Mammary epithelial cell (primary cell): ENCODE measurements at places on chromosomes 12 and 14. TPM values are rescaled to one million over a fixed set of nuclear protein-coding genes. Genes with fewer than 3 reads are reported as not detected.
A peak's percentile ranks its signal among the peaks of the same experiment; 100 is the strongest.

- DNase-seq = no peak
These were observed 384.7 kb downstream of the ALG10 start for GRCh38 chr12:34406996-34407300.

GRCh38 chr12:10737249-10737648 lies 14.1 kb upstream of the YBX3 start:
- no peak for DNase-seq

GRCh38 chr12:22321018-22321605 lies 13.4 kb downstream of the ST8SIA1 start:
- DNase-seq = no peak

GRCh38 chr14:21192447-21192822 lies 36.6 kb upstream of the OR5AU1 start:
- DNase-seq = no peak

DNA sequence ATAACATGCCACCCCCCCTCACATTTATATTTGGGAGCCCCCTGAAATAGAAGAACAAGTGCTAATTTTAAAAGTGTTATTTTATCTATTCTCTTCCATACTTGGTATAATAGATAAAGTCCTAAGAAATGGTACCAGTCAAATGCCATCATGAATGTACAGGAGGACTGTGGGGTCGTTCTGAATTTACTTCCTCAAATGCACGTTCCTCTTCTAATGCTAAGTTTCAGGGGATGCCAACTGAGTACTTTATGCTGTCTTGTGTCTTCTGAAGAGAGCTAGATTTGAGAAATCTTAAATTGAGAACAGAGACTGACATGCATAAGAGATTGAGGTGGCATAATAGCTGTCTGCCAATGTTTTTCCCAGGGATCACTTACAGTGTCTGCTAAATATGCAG lies 59.0 kb downstream of the CFAP54 start:
- DNase-seq = no peak

GRCh38 chr14:103395244-103395643 lies 10.0 kb downstream of the MARK3 start:
- DNase-seq = no peak

- no peak for DNase-seq
These were observed 24.2 kb downstream of the CDK17 start for GRCh38 chr12:96375841-96376604.

DNA sequence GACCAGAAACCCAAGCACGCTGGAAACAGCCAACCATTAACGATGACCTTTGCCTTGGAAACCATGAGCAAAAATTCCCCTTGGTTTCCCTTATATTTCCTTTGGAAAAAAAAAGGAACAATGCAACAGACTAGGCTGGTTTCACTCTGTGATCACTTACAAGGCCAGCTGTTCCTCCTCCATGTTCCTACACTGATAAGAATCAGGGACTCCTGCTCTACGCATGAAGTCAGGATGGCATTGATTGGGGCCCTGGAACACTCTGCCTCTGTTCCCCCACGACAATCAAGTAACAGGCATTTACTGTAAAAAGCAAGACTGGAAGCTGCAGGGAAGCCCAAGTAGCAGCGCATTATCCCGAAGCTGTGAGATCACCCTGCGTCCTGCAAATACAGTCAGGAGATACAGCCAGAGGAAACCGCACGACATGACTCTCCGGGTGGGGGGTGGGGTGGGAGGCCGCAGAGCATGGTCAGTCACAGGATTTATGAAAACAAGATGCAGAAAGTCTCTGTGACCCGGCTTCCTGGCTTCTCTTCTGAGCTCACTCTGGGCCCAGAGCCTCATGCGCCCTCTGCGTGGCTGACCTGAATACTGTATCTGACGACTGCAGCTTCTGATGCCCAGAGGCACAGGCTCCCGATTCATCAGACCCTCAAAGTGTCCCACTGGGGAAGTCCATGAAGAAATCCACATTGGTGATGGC lies 31.1 kb downstream of the SSH1 start:
- DNase-seq = no peak

- no peak for DNase-seq
These were observed 96.4 kb downstream of the LRRC74A start for GRCh38 chr14:76922584-76922983.

DNA sequence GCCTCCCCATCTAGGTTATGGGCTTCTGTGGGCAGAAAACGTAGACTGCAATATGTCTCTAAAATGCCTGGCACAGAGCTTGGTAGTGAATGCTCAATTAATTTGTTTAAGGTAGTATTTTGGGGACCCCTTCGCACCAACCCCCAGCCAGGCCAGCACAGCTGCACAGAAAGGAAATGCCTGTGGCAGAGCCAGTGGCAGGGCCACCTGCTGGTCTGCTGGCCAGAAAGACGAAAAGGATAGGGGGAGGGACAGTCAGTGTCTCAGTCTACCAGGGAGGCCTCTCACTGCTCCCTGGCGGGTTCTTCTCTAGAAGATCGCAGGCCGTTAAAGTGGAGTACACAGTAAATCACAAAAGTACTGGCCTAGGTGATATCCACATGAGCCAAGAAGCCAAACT lies 3.5 kb downstream of the RAB15 start:
- no peak for DNase-seq

- no peak for DNase-seq
These were observed 183.5 kb upstream of the CAND1 start for GRCh38 chr12:67085699-67086098.

- no peak for DNase-seq
These were observed 18.5 kb downstream of the GAS2L3 start for GRCh38 chr12:100591979-100592378.

DNA sequence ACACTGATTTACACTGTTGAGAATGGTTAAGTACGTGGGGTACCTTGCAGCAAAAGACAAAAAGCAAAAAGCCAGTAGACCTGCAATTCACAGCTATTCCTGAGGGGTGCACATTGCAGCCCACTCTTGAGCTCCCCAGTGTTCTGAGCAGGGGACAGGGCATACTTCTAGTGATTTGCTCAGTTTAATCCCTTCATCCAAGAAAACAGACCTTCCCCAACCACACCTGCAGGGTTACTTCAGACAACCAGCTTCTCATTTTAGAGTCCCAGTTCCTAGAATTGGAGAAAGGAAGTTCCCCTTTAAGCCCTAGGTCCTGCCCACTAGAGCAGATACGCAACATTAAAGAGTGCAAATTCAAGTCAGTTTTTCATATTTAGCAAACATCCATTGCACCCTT lies 3.6 kb upstream of the WSB2 start:
- DNase-seq = no peak

GRCh38 chr12:67651132-67651695 lies 2.7 kb downstream of the DYRK2 start:
- peak; percentile 23 for DNase-seq

GRCh38 chr14:52824462-52824861 lies 33.1 kb upstream of the GNPNAT1 start:
- DNase-seq = no peak

GRCh38 chr12:57343703-57344378 lies 87.0 kb downstream of the R3HDM2 start:
- DNase-seq = no peak

DNA sequence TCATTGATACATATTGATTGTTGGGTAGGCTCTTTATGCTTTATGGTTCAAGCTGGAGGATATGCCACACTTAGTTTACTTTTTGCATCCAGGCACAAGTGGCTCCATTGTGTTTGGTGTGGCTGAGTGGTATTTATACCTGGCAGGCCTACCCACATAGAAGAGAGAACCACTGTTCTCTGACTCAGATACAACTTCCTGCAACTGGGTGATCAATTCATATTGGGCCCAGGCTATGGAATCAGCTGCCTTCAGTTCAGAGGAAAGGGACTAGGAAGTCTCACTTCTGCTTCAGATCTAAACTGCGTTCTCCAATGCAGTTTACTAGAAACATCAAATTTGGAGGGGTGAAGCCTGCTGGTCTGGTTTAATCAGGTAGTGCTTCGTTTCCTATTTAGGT lies 49.8 kb upstream of the LRRK2 start:
- DNase-seq = peak; percentile 12

GRCh38 chr14:91867316-91867988 lies at the start of gene TC2N:
TSS of gene TC2N (minus strand) at chr14:91867536. CDS start at chr14:91813769, 53,767 bp downstream.
- DNase-seq = no peak

DNA sequence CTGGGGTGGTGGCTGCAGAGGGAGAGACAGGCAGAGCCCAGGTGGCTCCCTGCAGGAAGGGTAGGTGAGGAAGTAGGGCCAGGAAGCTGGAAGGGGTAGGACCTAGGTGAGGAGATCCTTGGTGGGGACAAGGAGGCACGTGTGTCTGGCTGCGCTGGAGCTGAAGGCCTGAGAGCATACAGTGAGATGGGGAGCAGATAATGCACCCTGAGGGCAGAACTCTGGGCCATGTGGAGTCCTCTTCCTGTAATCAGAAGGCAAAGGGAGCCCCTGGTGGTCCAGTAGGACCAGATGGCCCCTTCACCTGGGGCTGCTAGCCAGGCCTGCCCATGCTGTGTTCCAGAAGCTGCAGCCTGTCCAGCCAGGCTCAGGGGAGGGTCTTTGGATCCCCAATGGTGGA lies 15.3 kb upstream of the KRT80 start:
- no peak for DNase-seq

DNA sequence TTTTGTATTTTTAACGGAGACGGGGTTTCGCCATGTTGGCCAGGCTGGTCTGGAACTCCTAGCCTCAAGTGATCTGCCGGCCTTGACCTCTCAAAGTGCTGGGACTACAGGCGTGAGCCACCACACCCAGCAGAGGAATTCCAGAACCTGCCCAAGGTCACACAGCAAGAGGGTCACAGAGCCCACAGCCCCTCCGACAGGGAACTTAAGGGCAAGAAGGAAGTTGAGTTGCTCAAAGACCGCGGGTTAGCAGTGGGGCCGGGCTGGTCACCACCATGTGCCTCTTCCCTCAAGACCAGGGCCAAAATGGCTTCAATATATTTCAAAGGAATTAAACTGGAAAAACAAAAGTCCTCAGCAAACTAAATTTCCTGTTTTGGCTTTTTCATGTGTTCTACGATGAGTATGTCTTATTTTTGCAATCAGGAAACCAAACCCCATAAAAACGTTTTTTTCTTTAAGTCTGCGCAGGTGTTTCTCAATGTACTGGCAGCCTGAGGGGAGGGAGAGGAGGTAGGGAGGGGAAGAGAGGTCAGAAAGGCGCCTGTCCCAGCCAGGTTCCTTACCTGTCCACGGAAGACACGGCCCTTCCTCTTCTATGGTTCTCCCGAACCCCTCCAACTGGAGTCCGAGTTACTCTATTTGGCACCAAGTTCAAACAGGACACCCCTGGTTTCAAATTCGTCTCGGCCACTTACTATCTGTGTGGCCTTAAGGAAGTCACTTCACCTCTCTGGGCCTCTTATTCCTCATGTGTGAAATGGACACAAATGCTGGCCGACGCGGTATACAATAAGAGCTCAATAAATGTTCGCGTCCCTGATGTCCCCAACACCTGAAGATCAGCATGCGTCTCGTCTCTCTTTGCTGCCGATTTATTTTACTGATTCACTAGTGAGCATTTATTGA lies 778 bp downstream of the SLC8B1 start:
- DNase-seq = peak; percentile 16

DNA sequence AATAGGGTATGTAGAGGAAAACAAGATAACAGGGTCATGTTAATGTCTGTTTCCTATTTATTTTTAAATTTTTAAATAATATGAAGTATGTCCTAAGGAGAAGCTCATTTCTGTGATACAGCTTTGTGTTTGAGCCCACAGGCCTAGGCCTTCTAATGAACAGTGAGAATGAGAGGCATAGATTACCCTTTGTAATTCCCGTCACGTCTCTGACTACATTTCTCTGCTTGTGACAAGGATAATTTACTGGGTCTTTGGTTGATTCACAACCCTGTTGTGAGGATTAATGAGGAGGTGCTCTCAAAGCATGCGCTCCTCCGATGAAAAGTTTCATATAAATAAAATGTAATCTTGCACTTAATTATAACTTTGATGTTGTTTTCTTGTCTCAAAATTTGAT lies 56.1 kb downstream of the SYT10 start:
- DNase-seq = no peak

DNA sequence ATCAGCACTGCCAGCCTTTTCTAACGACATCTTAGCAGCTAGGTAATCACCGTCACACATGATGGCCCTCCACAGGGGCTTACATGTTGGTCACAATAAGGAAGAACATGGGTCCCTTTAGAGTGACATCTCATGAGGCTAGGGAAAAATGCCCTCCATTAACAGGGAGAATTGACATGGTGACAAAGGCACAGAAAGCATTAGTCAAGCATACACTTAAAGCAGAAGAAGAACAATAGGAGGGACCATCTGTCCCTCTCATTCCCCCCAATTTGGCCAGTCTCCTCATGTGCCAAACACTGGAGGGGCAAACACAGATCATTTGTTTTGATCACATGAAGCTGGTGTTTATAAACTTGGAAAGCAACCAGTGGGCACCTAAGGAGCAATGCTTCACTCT lies 78.0 kb downstream of the GRIP1 start:
- DNase-seq = no peak

GRCh38 chr14:70283156-70283555 lies 76.3 kb downstream of the COX16 start:
- DNase-seq = no peak

DNA sequence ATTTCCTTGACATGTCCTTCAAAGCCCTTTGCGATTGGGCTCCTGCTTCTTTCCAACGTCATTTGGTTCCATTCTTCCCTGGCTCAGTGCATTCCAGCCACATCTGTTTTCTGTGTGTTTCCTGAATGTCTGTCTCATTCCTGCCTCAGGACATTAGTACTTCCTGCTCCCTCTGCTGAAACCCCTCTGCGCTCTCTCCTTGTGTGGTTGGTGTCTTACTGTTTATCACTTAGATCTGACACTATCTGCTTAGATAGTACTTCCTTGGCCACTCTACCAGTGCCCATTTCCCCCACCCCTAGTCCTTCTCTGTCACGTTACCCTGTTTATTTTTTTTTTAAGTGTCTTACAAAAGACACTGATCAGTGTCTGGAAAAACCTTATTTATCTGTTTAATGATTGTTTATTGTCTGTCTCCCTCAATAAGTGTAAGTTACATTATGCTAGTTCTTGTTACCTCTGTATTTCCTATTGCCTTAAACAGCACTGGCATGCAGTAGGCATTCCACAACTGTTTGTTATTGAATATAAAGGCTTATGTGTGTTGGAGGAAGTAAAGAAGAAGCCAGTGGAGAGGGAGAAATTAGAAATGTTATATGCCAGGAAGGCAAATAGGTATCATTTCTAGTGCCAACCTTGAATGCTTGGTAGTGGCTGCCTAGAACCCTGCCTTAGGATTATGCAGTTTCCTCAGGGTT lies 21.5 kb downstream of the DYRK2 start:
- DNase-seq = no peak

PNN gene
- polyA plus RNA-seq = 12.3 TPM

OTUB2 gene
- polyA plus RNA-seq = 4.6 TPM

MYF5 gene
- polyA plus RNA-seq = not detected

PROX2 gene
- polyA plus RNA-seq = not detected

KRT6A gene
- 8,475 TPM for polyA plus RNA-seq

KCNC2 gene
- not detected for polyA plus RNA-seq

GZMB gene
- not detected for polyA plus RNA-seq

FGD6 gene
- 16.4 TPM for polyA plus RNA-seq

ADSS1 gene
- 0.56 TPM for polyA plus RNA-seq

WNT5B gene
- 10.4 TPM for polyA plus RNA-seq

SLCO1A2 gene
- not detected for polyA plus RNA-seq

DNAH10 gene
- polyA plus RNA-seq = 0.16 TPM

SAV1 gene
- 23.6 TPM for polyA plus RNA-seq

CEBPE gene
- not detected for polyA plus RNA-seq

TAS2R14 gene
- polyA plus RNA-seq = 0.39 TPM

TPPP2 gene
- not detected for polyA plus RNA-seq

CACNA2D4 gene
- polyA plus RNA-seq = not detected

FRMD6 gene
- polyA plus RNA-seq = 60.4 TPM

DBX2 gene
- not detected for polyA plus RNA-seq

VRTN gene
- not detected for polyA plus RNA-seq

OTX2 gene
- not detected for polyA plus RNA-seq

KLHDC1 gene
- polyA plus RNA-seq = 0.03 TPM

ZNF705A gene
- polyA plus RNA-seq = not detected

CSRP2 gene
- polyA plus RNA-seq = 41.8 TPM
